Nephron progenitor cell (in vitro differentiated cells): ENCODE measurements at places on chromosomes 7 and 10.
A peak's percentile ranks its signal among the peaks of the same experiment; 100 is the strongest.

GRCh38 chr7:93307131-93307660, 75.0 kb downstream of the VPS50 start:
- no peak overlapping the region for H3K27ac ChIP-seq
- H3K4me1 ChIP-seq = no peaks in the 10 kb centered on the region

GRCh38 chr7:31408140-31408729, 67.7 kb upstream of the NEUROD6 start:
- peaks cover 11% of the 10 kb centered on the region for H3K27me3 ChIP-seq
- no peak for DNase-seq
- no peaks in the 10 kb centered on the region for H3K36me3 ChIP-seq
- H3K4me1 ChIP-seq = no peaks in the 10 kb centered on the region
- H3K4me3 ChIP-seq = no peak overlapping the region

GRCh38 chr10:131584287-131584686, 272.8 kb upstream of the TCERG1L start:
- no peak overlapping the region for H3K4me3 ChIP-seq
- H3K36me3 ChIP-seq = no peaks in the 10 kb centered on the region
- H3K4me1 ChIP-seq = peaks cover 9% of the 10 kb centered on the region
- no peak for DNase-seq
- H3K27ac ChIP-seq = no peak overlapping the region
- H3K27me3 ChIP-seq = peaks cover 16% of the 10 kb centered on the region

- no peaks in the 10 kb centered on the region for H3K36me3 ChIP-seq
- DNase-seq = no peak
- H3K4me3 ChIP-seq = no peak overlapping the region
These were observed 244.2 kb downstream of the IPMK start for GRCh38 chr10:58023341-58024073.

DNA sequence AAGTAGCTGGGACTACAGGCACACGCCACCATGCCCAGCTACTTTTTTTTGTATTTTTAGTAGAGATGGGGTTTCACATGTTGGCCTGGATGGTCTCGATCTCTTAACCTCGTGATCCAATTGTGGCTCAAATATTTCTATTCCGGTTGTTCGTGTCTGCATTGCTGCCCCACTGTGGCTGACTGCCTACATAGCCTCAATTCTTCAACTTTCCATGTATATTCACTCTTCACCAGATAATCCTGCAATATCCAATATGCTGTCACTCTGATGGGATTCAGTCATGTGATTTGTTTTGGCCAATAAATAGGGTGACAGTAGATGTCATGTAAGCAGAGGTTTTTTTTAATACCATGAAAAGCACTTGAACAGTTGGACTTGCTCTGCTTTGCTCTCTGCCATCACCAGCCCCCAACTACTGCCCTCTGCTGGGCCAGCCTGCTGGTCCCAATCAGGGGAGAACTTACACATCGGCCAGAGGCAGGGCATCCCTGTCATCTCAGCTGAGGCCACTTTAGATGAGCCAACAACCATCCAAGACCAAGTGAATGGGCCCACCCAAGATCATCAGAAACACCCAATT, 56.7 kb downstream of the NSUN6 start:
- no peak overlapping the region for H3K4me3 ChIP-seq
- H3K27ac ChIP-seq = no peak overlapping the region
- peaks cover 63% of the 10 kb centered on the region for H3K36me3 ChIP-seq
- H3K4me1 ChIP-seq = no peaks in the 10 kb centered on the region
- H3K27me3 ChIP-seq = no peaks in the 10 kb centered on the region
- peak; percentile 7 for DNase-seq

- DNase-seq = no peak
- no peaks in the 10 kb centered on the region for H3K36me3 ChIP-seq
- H3K4me1 ChIP-seq = no peaks in the 10 kb centered on the region
- H3K4me3 ChIP-seq = no peak overlapping the region
- no peak overlapping the region for H3K27ac ChIP-seq
These were observed 66.5 kb downstream of the JAZF1 start for GRCh38 chr7:28114056-28114455.

DNA sequence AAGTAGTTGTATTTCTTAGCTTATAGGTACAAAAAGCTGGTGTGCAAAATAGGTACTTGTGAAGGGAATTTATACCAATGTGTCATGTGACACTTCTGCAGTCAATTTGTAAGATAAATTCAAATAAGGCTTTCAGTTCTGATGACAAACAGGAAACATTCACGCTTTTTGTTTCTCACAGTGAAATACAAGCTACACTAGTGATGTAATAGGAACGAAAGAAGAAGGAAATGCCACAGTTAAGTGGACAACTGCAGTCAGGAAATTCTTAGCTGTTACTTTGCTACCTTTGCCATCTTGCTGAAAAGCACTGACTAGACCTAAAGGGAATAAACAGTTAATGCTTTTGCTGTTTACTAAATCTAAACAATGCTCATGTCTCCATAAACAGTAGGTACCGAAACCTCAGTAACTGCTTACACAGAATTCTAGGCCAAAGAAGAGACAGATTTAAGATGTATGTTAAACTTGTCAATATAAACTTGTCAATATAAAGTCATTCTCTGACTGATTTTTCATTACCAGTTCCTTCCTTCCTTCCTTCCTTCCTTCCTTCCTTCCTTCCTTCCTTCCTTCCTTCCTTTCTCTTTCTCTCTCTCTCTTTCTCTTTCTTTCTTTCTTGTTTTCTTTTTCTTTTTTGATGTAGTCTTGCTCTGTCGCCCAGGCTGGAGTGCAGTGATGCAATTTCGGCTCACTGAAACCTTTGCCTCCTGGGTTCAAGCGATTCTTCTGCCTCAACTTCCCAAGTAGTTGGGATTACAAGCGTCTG, 10.1 kb downstream of the OTUD1 start:
- H3K36me3 ChIP-seq = no peaks in the 10 kb centered on the region
- H3K4me3 ChIP-seq = no peak overlapping the region
- peaks cover 5% of the 10 kb centered on the region for H3K27me3 ChIP-seq
- H3K4me1 ChIP-seq = peaks cover 8% of the 10 kb centered on the region
- no peak overlapping the region for H3K27ac ChIP-seq

GRCh38 chr7:111098011-111098925, 7.3 kb downstream of the LRRN3 start:
- no peak overlapping the region for H3K4me3 ChIP-seq
- H3K27me3 ChIP-seq = no peaks in the 10 kb centered on the region
- peak; percentile 26 for DNase-seq
- H3K36me3 ChIP-seq = no peaks in the 10 kb centered on the region
- H3K4me1 ChIP-seq = peaks cover 28% of the 10 kb centered on the region

DNA sequence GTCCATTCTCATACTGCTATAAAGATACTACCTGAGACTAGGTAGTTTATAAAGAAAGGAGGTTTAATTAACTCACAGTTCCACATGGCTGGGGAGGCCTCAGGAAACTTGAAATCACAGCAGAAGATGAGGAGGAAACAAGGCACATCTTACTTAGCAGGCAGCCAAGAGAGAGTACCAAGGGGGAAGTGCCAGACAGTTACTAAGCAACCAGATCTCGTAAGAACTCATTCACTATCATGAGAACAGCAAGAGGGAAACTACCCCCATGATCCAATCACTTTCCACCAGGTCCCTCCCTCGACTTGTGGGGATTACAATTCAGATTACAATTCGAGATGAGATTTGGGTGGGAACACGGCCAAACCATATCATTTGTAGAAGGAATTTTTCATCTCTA, 36.3 kb downstream of the NHLRC2 start:
- H3K27me3 ChIP-seq = no peaks in the 10 kb centered on the region
- peaks cover 72% of the 10 kb centered on the region for H3K36me3 ChIP-seq
- no peak overlapping the region for H3K4me3 ChIP-seq
- DNase-seq = no peak
- no peaks in the 10 kb centered on the region for H3K4me1 ChIP-seq
- H3K27ac ChIP-seq = no peak overlapping the region

- H3K27ac ChIP-seq = peak overlapping the region; percentile 95
- no peak for DNase-seq
- H3K4me1 ChIP-seq = peaks cover 20% of the 10 kb centered on the region
- no peak overlapping the region for H3K4me3 ChIP-seq
- H3K27me3 ChIP-seq = peaks cover 3% of the 10 kb centered on the region
These were observed 25.1 kb downstream of the NRP1 start for GRCh38 chr10:33309406-33309805.

- H3K4me3 ChIP-seq = no peak overlapping the region
- no peak for DNase-seq
- H3K27ac ChIP-seq = no peak overlapping the region
- peaks cover 6% of the 10 kb centered on the region for H3K4me1 ChIP-seq
- no peaks in the 10 kb centered on the region for H3K27me3 ChIP-seq
These were observed 18.1 kb downstream of the PRKG1 start for GRCh38 chr10:51092402-51092801.

GRCh38 chr10:111126077-111126476, 49.2 kb downstream of the ADRA2A start:
- DNase-seq = no peak
- H3K4me3 ChIP-seq = no peak overlapping the region
- H3K4me1 ChIP-seq = no peaks in the 10 kb centered on the region
- peaks cover 23% of the 10 kb centered on the region for H3K27me3 ChIP-seq
- H3K36me3 ChIP-seq = no peaks in the 10 kb centered on the region
- no peak overlapping the region for H3K27ac ChIP-seq

- peaks cover 14% of the 10 kb centered on the region for H3K27me3 ChIP-seq
- DNase-seq = no peak
- peaks cover 12% of the 10 kb centered on the region for H3K4me1 ChIP-seq
These were observed 142.2 kb downstream of the PLPP4 start for GRCh38 chr10:120599200-120599724.

DNA sequence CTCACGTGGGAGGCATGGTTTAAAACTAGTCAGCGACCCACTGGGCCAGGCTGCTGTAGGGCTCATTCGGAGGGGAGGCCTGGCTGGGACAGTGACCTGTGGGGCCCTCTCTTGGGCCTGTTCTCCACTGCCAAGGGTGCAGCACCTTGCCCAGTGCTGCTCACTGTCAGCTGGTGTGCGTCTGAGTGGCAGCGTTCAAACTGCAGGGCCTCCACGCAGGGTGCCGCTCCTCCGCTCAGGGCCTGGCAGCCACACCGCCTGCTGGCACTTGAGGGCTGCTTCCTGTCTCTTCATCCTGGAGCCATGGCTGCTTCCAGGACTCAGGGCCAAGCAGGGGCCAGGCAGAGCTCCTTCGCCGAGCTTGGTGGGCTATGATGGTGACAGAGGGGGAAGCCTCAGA, 18.3 kb downstream of the ADAMTS14 start:
- peaks cover 13% of the 10 kb centered on the region for H3K27me3 ChIP-seq
- H3K4me3 ChIP-seq = no peak overlapping the region
- no peak for DNase-seq
- peaks cover 9% of the 10 kb centered on the region for H3K36me3 ChIP-seq
- H3K27ac ChIP-seq = no peak overlapping the region

GRCh38 chr7:93178213-93178612, 30.0 kb upstream of the SAMD9L start:
- no peaks in the 10 kb centered on the region for H3K36me3 ChIP-seq
- H3K4me3 ChIP-seq = no peak overlapping the region
- H3K27ac ChIP-seq = no peak overlapping the region
- peaks cover 29% of the 10 kb centered on the region for H3K27me3 ChIP-seq
- H3K4me1 ChIP-seq = no peaks in the 10 kb centered on the region
- DNase-seq = no peak

DNA sequence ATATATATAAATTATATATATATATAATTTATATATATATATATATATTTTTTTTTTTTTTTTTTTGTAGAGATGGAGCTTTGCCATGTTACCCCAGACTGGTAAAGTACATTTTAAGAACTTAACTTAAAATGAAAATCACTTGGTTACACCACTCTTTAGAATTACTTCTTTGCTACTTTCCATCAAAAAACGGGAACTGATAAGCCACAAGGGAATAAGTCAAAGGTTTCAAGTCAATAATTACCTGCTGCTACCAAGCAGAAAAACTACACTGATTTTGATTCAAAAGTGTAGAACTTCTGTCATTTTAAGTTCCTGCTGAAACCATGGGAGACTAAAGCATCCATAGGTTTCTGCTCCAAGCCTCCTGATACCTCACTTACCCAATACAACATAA, 12.2 kb downstream of the PPA1 start:
- H3K27ac ChIP-seq = no peak overlapping the region
- H3K4me1 ChIP-seq = no peaks in the 10 kb centered on the region
- no peak overlapping the region for H3K4me3 ChIP-seq
- DNase-seq = no peak

DNA sequence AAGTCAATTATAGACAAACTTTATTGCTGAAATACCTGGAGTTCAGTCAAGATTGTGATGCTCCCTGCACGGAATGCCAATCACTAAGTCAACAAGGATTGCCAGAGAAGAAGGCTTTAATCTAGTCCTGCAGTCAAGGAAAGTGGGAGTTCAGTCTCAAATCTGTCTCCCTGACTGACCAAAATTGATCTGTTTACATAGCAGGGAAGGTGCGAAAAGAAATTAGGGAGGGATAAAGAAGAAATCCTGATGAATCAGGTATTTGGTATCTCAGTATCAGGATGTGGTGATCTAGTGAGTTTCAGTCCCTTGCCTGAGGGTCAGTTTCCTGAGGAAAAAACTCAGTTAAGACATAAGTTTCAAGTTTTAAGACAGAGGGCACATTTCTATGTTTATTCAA, 2.1 kb upstream of the AKR1D1 start:
- no peaks in the 10 kb centered on the region for H3K27me3 ChIP-seq
- H3K36me3 ChIP-seq = peaks cover 4% of the 10 kb centered on the region
- DNase-seq = no peak
- no peaks in the 10 kb centered on the region for H3K4me1 ChIP-seq
- no peak overlapping the region for H3K27ac ChIP-seq

GRCh38 chr7:142855114-142855743, 353 bp downstream of the EPHB6 start:
- peak overlapping the region; percentile 77 for H3K4me3 ChIP-seq
- H3K27ac ChIP-seq = no peak overlapping the region
- peaks cover 31% of the 10 kb centered on the region for H3K27me3 ChIP-seq

GRCh38 chr7:88204525-88205110, 15.2 kb downstream of the SRI start:
- no peaks in the 10 kb centered on the region for H3K27me3 ChIP-seq
- H3K36me3 ChIP-seq = peaks cover 61% of the 10 kb centered on the region
- no peaks in the 10 kb centered on the region for H3K4me1 ChIP-seq
- no peak overlapping the region for H3K4me3 ChIP-seq
- H3K27ac ChIP-seq = no peak overlapping the region

- H3K27me3 ChIP-seq = peaks cover 67% of the 10 kb centered on the region
- DNase-seq = peak; percentile 75
- no peaks in the 10 kb centered on the region for H3K36me3 ChIP-seq
- H3K4me1 ChIP-seq = peaks cover 11% of the 10 kb centered on the region
- peak overlapping the region; percentile 84 for H3K4me3 ChIP-seq
These were observed 32.8 kb upstream of the SFTPD start for GRCh38 chr10:79981450-79982361.
